Activated CD4-positive, alpha-beta T cell treated with anti-CD3 and anti-CD28 coated beads, Interleukin-2, amount 50 U/mL, for 4 hours (primary cell): ENCODE measurements at places on chromosomes 7 and 10.

DNA sequence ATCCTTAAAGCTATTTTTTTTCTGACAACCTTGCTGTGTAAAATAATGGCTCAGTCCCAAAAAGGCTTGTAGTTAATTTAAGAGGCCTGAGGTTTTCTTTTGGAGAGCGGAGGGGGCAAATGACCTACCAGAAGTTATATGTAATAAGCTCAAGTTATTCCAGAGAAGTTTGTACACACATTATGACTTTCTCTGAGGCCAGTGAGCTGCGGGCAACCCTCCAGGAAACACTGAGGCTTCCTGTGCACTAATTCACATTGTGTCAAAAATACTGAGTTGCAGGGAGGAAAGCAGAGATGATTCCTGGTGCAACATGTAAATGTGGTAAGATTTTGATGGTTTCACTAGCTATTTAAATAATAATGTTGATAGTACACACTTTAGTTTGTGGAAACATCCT lies 188.6 kb downstream of the DIP2C start:
- no peak for DNase-seq

GRCh38 chr7:31027161-31027965 lies 24.7 kb upstream of the ADCYAP1R1 start:
- no peak for DNase-seq

DNA sequence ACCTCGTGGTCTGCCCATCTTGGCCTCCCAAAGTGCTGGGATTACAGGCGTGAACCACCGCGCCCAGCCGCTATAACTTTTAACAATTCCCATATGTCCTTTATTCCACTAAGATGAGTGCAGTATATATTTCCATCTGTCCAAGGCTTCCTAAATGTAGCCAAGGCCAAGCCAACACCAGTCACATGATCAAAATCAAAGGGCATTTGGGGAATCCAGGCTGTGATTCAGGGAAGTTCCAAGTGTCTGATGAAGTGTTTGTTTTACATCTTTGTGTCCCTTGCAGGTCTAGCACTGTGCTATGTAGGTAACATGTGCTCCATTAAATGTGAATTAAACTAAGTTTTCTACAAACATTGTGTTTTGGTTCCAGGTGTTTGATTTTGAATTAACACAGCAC lies 20.8 kb downstream of the AKR1E2 start:
- DNase-seq: no peak

DNA sequence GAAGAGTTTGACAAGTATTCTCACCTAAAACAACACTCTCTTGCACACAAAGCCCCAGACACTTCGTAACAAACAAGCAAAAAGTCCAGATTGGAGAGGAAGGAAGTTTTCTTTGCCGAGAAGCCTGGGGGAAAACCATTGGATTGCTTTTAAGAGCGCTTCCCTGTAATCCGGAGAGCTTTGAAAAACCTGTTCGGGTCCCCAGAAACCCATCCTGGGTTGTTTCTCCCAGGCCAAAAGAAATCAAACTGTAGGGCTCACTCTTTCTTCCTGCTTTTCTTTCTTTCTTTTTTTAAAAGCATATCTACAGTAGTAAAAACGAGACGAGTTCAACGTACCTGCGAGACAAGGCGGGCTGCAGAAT lies 655 bp downstream of the SP8 start:
- no peak for DNase-seq

DNA sequence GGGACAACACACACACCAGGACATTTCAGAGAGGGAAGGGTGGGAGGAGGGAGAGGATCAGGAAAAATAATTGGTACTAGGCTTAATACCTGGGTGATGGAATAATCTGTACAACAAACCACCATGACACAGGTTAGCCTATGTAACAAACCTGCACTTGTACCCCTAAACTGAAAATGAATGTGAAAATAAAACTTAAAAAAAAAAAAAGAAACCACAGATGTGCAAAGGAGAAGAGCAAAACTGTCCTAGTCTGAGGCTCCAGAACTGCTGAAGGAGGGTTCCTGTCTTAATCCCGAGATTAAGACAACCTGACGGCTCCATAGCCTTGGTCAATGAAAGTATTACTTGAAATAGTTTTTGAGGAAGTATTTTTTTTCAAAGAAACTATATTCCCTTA lies 423.0 kb downstream of the NEBL start:
- DNase-seq: no peak

DNA sequence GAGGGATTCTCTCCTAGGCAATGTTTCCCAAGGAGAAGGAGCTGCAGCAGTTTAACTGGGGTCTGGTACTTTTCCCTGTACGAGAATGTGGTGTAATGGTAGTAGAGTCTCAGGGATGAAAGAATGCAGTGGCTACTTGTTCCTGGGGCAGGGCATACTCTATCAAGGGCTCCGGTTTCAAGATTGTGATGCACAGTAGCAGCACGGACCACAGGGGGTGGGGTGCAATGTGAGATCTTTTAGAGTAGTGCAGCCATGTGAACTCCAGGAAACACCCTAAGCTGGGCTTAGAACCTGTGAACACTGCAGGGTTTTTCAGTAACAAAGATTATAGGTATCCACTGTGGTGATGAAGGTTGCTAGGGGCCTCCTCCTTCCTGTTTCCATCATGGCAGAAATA lies 903.9 kb downstream of the NRG3 start:
- DNase-seq: no peak

- DNase-seq: no peak
Observed at GRCh38 chr10:11354823-11355222, 256.6 kb downstream of the USP6NL start.

- no peak for DNase-seq
Observed at GRCh38 chr7:157722137-157723060, 385.6 kb downstream of the DNAJB6 start.

DNA sequence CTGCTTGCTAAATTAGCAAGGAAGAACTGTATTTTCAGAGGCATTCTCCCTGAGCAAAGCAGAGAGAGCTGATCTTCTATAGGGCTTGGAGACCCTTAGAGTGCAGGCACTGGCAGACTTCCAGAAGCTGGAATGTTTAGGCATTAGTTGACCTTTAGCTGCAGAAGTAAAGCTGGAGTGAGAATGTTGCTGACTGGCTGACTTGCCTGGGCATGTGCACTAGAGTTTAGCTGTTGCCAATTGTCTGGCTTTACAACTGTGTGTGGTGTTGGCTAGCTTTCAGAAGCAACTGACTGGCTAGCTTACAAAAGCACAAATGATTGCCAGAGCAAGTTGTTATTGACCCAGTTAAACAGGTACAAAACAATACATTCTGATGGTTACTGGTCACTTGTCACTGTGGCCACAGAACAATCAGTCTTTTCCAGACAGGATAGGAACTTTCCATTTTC lies 25.1 kb downstream of the FAM13C start:
- DNase-seq: no peak

DNA sequence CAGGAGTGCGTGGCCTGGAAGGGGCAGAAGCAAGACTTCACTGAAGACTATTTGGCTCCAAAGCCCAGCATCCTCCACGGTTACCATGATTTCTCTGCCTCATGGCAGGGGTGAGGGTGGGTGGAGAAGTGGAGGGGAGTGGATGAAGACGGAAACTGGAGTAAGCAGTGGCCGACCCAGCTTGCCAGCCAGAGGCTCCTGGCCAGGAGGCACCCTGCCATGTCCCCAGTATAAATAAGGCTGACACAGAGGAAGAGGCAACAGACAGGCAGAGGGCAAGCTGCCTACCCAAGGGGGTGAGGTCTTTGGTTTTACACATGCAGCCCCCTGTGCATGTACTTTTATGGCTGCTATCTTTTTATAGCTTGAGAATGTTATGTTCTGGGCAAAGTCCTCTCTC lies 102.6 kb upstream of the TBX20 start:
- DNase-seq: no peak

DNA sequence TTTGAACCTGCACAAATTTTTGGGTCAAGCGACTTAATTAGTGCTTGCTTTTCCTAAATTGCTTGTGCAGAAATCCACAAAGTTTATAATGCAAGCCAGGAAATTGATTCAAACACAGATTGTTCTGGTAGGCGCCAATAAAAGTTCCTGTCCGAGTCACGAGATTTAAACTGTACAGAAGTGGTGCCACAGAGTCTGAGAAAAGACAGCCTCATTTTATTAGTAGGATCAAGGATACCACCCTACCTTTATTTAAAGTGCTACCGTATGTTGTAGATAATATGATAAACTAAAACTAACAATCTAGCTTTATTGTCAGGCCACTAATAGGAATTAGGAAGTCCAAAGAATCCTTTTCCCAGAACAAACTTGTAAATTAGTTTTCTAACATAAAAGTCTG lies 696.7 kb downstream of the TNS3 start:
- no peak for DNase-seq

GRCh38 chr7:138625084-138625848 lies 75.9 kb downstream of the SVOPL start:
- DNase-seq: no peak

DNA sequence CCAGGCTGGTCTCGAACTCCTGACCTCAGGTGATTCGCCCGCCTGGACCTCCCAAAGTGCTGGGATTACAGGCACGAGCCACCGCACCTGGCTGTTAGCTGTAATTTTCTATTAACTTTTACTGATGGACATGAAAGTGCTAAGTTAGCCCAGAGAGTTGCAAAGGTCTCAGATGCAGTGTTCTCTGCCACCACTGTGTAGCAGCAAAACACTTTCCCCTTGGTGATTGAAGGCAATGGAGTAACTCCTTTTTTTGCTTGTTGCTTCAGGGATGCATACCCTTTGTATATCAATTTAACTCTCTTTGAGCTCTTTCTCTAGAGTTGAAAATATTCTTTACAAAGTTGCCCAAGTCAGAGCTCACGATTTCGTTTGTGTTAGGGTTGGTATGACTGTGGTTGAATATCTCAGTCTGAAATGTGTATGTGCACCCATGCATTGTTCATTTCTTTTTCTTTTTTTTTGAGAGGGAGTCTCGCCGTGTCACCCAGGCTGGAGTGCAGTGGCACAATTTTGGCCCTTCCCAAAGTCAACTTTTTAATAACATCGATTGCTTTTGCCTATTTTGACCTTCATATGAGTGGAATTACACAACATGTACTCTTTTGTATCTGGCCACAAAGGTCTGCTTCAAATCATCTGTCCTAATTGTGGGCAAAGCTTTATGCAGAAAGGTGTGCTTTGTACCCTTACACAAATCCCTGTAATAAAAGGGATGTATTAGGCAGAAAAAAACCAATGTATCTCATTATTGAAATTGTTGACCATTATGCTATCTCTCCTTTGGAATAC lies 52.6 kb downstream of the GTF2I start:
- no peak for DNase-seq
